ENCODE measurements at places on chromosomes 16 and 17. TPM values are rescaled to one million over a fixed set of nuclear protein-coding genes. Genes with fewer than 3 reads are reported as not detected.

- DNase-seq: no peak
Observed at GRCh38 chr17:68356520-68356919, 65.2 kb downstream of the ARSG start.

DNA sequence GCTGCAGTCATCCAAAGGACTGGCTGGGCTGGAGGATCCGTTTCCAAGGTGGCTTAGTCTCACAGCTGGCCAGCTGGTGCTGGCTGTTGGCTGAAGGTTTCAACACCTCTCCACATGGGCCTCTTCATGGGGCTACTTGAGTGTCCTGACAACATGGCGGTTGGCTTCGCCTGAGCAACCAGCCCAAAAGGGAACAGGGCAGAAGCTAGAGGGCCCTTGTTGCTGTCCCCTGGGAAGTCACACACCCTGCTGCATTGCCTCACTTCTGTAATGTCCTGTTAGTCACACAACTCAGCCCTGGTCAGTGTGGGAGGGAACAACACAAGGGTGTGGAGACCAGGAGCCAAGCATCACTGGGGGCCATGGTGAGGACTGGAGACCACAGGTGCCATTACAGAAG, 36.6 kb downstream of the C16orf78 start:
- no peak for DNase-seq

GRCh38 chr17:55872374-55872773, 121.5 kb downstream of the PCTP start:
- DNase-seq: no peak

DNA sequence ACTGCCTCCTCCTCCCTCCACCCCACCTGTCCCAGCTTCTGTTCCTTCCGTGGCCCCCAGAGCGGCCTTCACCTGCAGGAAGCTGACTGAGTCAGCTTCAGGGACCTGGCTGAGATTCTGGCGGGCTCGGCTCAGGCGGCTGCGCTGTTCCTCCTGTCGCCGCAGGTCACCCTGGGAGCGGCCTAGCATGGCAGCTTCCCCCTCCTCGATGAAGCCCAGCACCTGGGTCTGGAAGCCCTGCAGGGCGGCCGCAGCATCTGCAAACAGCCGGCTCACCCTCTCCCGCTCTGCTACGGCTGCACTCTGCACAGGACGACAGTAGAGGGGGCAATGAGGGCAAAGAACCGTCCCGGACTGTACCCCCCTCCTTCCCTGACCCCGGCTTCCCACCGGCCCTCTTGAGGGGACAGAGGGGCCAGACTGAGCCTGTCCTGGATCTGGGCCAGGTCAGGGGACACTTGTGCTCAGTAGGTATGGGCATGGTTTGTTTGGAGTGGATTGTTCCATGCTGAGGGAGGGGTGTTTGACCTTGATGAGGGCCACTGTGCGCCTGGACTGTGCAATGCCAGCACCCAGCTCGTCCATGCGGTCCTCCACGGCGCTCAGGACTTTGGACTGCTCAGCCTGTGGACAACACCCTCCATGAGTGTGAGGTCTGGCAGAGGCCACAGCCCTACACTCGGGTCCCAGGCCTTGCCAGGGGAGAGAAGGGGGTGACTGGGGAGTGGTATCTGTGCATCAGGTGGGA, 2.0 kb downstream of the TRIM47 start:
- DNase-seq: peak; percentile 92

DNA sequence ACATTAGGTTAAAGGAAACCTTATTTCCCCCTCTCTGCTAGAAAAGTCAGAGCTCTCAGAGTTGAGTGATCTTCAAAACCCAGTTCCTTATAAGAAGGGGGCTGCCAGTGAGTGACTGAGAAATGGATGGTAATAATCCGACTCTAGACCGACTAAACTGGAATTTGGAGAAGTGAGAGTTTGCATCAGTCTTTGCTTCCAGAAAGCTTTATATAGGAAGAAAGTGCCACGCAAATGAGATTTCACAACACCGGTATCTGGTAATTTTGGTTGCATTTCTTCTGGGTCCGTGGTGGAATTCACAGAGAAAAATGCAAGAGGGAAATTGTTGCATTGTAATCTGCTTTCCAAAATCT, 271.4 kb downstream of the MAF start:
- DNase-seq: no peak

- no peak for DNase-seq
Observed at GRCh38 chr16:396199-396598, 800 bp upstream of the NME4 start.

- DNase-seq: no peak
Observed at GRCh38 chr17:41315814-41316445, 420 bp upstream of the KRTAP17-1 start.

DNA sequence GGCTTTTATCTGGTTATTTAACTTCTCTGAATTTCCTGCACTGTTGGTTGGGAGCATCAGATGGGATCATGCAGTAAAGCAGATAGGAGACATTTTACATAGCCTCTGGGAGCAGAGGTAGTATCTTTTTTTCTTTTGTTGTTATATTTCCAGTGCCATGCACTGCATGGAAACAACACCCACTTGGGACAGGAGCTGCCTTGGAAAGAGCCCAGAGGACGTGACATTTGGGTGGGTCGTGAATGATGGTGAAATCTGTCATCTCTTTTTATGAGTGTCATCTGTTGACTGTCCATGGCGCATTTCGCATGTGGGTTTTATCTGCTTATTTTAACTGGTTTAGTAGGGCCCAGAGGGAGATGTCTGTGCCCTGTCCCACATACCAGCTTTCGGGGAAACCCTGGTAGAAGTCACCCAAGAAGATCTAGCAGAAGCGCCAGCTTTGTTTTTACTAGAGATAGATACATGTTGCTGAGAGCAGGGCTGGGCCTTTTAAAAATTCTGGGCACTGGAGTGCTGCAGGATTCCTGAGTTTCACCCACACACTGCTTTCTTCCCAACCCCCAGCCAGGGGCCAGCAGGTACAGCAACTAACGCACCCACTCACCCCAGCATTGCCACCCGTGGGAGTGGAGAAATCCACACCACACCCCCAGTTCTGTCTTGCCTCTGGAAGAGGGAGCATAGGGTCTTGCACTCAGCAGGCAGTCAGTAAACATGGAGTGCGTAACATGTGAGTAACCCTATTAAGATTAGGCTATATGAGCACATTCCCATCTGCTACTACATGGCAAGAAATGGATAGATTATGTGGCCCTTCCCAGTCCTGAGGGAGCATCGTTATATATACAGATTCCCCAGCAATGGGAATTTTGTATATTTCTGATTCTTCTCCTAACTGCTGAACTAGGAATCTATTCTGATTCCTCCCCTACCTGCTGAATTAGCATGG, 8.4 kb upstream of the TERF2 start:
- DNase-seq: no peak

DNA sequence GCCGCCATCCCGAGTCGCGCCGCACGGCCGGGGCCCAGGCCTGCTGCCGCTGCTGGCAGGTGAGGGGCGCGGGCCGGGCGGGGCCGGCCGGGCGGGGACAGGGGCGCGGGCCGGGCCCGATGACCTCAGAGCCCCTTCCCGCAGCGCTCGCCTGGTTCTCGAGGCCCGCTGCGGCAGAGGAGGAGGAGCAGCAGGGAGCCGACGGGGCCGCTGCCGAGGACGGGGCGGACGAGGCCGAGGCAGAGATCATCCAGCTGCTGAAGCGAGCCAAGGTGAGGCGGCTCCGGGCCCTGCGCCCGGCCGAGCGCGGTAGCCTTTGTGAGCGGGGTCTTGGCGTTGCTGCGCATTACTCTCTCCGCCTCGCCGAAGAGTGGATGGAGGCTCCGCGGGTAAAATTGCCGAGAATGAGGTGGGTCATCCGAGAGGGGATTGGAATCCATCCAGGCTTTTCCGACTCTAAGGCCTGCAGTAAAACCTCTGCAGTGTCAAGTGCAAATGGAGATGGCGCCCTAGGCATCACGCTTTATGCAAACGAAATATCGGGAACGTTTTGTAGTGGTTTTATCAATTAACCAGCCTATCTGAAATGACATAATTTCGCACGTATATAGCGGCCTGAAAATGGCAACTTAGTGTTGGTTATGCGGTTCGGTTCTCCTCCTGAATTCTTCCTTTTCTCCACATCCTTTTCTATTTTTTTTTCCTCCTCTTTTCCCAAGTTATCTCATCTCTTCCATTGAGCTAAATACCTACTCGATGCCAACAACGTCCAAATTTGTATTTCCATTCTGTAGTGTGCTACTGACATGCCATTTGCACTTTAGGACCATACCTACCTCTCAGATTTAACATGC, 577 bp downstream of the TTC19 start:
- DNase-seq: peak; percentile 66

GRCh38 chr16:48829336-48830310, 219.6 kb upstream of the N4BP1 start:
- no peak for DNase-seq

DNA sequence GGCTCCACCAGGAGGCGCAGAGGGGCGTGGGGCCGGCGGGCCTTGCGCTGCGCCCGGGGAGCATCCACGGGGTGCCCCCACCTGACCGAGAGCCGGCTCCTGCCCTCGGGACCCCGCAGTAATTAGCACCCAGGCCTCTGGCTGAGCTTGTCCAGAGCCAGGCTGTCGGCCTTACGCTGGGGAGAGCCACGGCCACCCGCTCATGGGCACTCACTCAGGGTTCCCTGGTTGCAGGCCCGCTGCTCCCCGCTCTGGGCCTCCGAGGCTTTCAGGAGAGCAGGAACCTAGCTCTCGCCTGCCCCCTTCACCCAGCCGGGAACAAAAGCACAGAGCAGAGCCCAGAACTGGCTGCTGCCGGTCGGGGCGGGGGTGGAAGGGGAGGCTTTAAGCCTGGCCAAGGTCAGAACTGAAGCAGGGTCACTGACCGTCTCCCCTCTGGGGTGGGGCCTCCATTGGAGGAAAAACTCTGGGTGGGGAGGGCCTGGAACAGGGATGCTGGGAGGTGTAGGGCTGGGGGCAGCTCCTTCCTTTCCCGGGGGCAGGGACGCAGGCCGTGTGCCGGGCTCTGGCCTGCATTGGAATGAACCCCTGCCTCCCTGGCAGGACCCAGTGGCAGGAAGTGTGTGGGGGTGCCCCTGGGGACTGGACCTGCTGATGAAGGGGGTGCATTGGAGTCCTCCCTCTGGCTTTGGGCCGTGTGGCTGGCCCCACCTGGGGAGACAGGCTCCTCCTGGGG, 12.3 kb downstream of the GLIS2 start:
- DNase-seq: peak; percentile 90

DNA sequence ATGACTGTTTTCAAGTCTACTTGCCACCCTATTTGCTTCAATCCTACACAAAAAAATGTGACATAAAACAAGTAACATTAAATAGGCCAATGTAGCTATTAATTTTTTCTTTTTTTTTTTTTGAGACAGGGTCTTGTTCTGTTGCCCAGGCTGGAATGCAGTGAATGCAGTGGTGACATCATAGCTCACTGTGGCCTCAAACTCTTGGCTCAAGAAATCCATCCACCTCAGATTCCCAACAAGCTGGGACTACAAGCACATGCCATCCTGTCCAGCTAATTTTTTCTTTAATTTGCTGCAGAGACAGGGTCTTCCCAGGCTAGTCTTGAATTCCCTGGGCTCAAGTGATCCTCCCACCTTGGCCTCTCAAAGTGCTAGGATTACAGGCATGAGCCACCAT, 29.4 kb downstream of the ANKFY1 start:
- DNase-seq: no peak

- DNase-seq: no peak
Observed at GRCh38 chr17:40344421-40345160, 19.9 kb downstream of the GJD3 start.

- DNase-seq: peak; percentile 47
Observed at GRCh38 chr16:66660422-66661209, 35.9 kb downstream of the CMTM4 start.

DNA sequence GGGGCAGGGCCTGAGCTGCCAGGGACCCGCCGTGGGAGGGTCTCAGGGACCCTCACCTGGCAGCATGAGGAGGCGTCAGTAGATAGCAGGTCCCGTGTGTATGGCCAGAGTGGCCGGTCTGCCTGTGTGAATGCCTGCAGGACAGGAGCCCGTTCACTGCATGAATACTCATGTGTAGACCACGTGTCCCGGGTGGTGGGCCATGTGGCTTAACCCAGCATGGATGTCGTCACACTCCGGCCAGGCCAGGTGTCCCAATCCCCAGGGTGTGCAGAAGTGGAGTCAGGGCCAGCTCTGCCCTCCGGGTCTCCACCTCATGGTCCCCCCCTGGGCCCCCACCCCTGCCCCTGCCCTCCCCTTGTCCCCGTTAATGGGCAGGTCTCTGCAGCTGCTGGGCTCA, 53.7 kb downstream of the BAHCC1 start:
- no peak for DNase-seq

DNA sequence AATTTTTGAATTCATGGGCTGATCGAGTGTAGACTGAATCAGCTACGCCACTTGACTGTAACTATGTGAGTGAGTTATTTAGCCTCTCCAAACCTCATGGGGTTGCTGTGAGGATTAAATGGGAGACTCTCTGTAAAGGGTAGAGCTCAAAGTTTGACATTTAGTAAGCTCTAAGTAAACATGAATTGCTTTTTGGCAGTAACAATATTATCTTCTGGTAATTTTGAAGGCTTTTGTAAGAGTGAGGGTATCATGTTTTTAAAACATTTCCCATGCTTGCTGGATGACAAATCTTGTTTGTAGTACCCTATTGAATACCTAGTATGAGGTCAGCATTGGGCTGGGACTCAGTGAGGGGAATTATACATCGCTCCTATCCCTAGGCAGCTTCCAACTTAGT, 35.3 kb downstream of the MRTFB start:
- no peak for DNase-seq

DNA sequence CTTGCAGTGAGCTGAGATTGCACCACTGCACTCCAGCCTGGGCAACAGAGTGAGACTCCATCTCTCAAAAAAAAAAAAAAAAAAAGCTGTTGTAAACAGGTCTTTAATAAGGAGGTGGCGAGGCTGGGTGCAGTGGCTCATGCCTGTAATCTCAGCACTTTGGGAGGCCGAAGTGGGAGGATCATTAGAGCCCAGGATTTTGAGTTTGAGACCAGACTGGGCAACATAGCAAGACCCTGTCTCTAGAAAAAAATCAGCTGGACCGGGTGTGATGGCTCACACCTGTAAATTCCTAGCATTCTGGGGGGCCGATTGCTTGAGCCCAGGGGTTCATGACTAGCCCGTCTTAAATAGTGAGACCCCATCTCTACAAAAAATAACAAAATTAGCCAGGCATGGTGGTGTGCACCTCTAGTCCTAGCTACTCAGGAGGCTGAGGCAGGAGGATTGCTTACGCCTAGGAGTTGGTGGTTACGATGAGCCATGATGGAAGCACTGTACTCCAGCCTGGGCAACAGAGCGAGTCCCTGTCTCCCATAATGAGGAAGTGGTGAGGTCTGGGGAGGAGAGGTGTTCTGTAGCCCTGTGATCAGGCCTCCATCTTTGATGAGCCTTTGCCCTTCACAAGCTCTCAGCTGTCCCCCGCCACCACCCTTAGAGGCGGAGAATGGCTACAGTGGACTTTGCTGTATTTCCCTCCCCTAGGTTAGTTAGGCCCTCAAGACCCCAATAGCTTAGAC, 36.2 kb downstream of the ZNF778 start:
- DNase-seq: no peak

The CLEC19A gene
- not detected for total RNA-seq

The KRTAP1-5 gene
- not detected for total RNA-seq

The C16orf54 gene
- 1.0 TPM for total RNA-seq

The C17orf50 gene
- total RNA-seq: 0.83 TPM

The HID1 gene
- total RNA-seq: 15.1 TPM

All from adrenal gland (tissue), 19 donors.